COLO829 (cell line): ENCODE measurements at places on chromosomes 7 and 10.
A peak's percentile ranks its signal among the peaks of the same experiment; 100 is the strongest.

- DNase-seq, result no peak
Measured at GRCh38 chr7:138097064-138097741, 20.9 kb downstream of the AKR1D1 start.

DNA sequence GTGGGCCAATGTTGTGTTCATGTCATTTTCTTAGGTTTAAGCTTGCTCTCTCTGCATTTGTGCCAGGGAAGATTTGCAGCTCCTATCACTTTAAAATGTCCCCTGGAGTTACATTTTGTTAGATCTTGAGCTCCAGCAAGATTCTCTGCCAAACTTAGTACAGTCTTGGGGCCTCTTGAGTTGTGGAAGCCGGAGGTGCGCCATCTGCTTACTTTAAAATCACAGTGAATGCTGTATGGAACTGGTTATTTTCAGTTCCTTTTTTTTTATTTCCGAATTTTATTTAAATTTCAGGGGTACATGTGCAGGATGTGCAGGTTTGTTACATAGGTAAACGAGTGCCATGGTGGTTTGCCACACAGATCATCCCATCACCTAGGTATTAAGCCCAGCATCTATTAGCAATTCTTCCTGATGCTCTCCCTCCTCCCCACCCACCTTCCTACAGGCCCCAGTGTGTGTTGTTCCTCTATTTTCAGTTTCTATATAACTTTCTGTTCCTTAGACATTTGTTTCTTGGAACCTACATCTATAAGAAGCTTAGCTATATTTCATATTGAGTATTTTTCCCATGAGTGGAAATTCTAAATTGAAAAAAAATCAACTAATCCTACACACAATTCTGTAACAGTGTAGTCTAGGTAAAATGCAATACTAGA is 114.4 kb upstream of the CREB5 start:
- no peak for DNase-seq

GRCh38 chr10:23951841-23952240 is 257.1 kb upstream of the KIAA1217 start:
- no peak for DNase-seq

GRCh38 chr10:79327090-79327457 is 20.2 kb upstream of the PPIF start:
- DNase-seq, result no peak

DNA sequence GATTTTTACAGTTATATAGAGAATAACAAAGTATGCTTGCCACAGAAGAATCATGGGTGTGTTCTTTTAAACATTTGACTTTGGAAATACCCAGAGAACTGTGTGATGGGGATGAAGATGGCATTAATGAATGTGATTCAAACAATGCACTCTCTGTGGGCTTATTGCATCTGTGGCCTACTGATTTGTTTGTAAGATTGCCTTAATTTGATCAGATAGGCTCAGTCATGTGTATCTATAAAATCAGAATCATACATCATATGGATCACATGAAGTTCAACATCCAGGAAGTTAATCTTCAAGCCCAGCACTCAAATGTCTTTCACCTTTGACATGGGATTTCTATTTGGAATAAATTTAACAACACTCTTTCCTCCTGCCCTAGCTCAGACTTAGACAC is 410.9 kb downstream of the SUGCT start:
- no peak for DNase-seq

DNA sequence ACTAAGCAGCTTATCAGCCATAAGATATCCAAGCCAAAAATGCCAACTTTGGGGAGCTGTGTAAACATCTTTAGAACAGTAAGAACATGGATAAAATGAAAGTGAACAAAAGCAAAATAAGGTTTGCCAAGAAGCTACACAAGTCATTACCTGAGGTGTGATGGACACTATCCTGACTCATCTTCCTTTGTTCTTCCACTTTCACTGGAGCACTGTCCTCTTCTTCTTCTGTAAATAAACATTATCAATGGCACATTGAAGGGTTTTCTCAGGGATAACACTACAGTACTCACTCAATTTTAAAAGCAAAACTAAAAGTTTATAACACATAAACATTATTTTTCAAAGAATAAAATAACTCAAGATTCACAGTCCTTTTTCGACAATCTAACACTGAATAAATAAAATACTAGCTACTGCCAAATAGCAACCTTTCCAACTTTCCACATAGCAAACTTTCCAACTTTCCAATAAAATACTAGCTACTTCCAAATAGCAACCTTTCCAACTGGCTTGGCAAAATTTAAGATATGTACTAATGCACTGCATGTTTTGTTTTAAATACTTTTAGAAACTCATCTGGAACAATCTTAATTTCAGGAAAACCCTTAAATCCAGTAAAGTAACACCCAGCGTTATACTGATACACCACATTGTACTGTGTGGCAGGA is 174.1 kb downstream of the SKAP2 start:
- DNase-seq, result no peak

DNA sequence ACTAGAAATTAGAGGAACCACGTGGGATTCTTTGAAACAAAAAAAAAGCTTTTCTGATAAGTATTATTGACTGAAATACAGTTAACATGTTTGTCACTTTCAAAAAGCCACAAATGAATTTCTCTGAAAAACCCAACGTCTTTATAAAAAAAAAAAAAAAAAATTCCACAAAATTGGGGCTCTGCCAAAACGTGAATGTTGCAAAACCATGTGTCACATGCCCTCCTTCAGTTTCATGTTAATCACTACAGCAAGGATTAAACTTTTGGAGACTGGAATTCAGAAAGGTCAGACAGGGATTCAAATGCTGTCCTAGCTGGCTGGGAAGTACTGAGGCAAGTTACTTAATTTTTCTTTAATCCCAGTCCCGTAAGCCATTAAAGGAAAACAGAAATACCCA is 278.0 kb upstream of the KLF14 start:
- DNase-seq, result peak; percentile 99

DNA sequence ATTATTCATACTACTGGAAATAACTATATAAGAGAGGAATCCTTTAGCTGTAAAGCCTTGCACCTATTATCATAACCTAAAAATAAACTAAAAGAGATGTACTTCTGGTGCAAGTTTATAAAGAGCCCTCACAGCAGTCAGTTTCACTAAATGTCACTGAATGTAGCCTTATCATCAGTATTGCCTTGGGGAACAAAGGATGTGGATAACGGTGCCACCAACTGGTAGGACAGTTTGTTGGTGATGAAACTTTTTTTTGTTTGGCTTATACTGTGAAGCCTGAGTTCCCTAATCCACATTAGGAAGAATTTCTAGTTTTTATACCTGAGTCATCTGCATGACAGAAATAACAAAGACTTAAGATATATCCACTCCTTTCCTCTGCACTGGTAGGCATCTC is 117.9 kb upstream of the COL1A2 start:
- peak; percentile 35 for DNase-seq

DNA sequence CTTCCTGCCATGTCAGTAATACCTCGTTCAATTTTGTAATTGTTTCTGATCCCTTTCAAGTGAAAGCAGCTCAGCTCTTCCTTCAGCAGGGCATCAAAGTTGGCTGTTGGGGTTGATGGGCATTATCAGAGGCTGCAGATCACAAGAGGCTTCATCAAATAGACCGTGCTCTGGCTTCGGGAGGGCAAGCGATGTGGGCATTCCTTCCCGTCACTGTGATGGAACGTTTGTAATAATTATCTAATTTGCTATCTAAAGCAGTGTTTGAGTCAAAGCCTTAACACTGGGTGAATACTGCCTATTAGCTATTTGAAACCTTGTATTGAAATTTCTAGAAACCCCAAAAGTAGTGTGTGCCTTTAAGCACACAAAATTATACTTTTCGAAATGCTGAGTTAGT is 170.1 kb downstream of the OTUD1 start:
- DNase-seq, result no peak

DNA sequence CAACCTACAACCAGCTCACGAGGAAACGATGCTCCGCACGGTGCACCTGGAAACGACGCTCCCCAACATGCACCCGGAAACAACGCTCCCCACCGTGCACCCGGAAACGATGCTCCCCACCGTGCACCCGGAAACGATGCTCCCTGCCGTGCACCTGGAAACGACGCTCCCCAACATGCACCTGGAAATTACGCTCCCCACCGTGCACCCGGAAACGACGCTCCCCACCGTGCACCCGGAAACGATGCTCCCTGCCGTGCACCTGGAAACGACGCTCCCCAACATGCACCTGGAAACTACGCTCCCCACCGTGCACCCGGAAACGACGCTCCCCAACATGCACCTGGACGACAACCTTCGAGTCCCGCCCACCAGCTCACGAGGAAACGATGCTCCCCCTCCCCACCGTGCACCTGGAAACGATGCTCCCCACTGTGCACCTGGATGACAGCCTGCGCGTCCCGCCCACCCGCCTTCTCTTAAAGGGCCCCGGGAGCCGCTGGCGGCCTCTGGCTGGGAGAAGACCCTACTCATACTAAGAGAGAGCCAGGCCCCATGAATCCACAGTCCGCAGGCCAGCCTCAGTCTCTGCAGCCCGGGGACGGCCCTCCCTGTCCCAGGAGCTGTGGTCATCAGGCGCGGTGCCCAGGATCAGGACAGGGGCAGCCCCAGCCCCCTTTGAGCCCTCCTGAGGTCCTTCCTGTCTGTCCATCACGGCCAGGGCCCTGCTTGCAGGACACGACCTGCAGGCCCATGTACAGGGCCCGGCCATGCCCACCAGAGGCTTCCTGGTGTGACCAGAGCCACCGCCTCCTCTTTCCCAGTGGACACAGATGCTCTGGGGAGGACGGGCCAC is 98.3 kb downstream of the PDGFA start:
- DNase-seq, result no peak

DNA sequence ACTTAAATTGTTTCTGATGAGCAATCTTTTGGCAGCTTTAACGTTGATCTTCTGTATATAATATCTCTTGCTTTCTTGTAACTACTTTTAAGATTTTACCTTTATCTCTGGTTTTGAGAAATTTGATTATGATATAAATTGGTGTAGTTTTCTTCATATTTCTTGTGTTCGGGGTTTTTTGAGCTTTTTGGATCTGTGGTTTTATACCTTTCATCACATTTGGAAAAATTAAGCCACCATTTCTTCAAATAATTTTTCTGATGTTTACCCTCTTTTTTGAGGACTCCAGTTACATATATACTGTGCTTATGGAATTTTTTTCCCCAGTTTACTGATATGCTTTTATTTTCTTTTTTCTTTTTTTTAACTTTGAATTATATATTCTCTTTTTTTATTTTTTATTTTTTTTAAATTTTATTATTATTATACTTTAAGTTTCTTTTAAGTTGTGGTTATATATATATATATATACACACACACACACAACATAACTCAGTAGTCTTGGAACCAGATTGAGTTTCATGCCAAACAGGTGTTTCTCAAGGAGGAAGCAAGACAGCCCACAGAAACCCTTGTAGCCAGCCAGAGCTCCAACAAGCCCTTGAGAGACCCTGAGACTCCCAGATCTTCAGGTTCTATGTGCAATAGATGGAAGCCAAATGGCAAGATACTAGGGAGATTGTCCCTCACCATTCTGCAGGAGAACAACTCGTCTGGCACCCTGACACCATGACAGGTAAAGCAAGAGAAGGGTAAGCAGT is 27.5 kb upstream of the NME8 start:
- DNase-seq, result no peak

DNA sequence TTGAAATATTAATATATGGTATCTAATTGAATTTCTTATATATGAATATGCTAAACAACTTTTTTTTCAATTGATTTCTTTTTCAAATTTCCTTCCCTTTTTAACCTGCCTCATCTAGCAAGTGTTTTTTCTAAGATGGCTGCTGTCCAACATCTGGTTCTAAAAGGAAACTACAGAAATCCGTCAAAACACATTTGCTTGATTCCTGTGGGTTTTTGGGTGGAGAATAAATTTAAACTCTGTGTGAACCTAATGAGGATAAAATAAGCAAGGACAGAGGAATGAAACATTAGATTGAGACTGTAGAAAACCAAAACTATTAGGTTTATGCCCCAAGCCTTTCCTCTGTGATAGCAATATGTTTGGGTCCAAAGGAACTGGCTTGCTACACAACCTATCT is 75.5 kb upstream of the STARD3NL start:
- no peak for DNase-seq

- DNase-seq, result no peak
Measured at GRCh38 chr7:5282543-5283316, at the start of gene SLC29A4. TSS of gene SLC29A4 (plus strand) at chr7:5282943. CDS start at chr7:5287817, 4,874 bp downstream.

DNA sequence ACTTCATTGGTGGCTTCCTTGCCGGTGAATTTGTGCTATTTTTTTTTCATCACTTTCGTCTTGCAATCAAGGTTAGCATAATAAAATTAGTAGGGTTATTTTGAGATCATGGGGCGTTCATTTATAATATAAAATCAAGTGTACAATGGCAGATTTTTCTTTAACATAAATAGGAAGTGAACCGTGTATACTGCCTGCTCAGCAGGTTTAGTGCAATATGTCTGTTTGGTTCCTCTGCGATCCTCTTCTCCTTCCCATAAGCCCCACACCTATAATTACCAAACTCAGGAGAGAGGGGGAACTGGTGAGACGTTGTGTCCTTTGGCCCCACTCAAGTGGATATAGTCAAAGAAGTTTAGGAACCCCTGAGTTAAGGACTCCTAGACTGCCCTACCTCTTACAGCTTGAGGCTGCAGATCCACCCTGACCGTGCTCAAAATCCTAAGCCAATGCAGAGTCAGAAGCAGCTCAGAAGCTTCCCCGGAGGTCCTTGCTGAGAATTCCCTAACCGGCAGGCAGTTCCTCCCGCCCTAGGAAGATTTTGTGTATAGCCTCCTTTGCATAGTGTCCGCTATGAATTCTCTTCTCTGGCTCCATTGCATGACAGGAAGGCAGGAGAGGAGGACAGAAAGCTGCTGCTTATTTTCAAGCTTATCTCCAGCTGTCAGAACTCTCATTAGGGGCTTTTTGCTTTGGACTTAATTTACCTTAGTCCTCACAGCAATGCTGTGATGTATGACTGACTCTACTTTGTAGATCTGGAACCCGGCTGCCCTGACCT is 41.5 kb downstream of the PYROXD2 start:
- DNase-seq, result no peak

GRCh38 chr7:46444256-46444655 is 523.2 kb upstream of the IGFBP3 start:
- no peak for DNase-seq

- no peak for DNase-seq
Measured at GRCh38 chr10:712089-712488, 22.6 kb upstream of the DIP2C start.

DNA sequence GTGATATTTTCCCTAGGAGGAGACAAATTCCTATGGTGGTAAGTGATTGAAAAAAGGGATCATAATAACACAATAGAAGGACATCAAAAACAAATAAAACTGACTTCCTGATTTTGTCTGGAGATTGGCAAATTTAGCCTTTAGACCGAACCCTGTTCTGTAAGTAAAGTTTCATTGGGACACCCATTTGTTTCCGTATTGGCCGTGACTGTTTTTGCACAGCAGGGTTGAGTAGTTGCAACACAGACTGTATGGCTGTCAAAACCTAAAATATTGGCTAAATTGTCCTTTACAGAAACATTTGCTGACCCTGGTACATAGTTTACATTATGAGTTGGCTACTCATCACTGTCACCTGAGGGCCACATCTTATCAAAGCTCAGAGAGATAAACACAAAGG is 168.6 kb downstream of the PRKCQ start:
- DNase-seq, result no peak
